ENCODE measurements at places on chromosomes 6 and 20.

DNA sequence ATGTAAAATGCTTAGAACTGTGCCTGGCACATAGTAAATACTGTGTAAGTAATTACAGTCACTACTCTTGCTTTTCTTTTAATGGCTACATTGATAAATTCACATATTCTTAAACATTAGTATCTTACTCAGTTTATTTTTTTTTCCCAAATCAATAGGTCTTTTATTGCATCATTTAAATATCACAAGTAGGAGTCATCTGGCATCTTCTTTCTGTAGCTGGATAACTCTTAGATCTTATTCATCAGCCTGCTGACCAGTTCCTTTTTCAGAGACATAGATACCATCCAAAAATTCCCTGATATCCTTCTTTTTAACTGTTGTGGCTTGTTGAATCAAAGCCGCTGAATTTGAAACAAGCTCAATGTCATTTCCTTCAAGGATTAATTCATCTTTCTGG is 20.0 kb upstream of the PHF3 start:
- DNase-seq = no peak

- no peak for DNase-seq
Measured at GRCh38 chr6:147776631-147777213, 268.2 kb downstream of the SAMD5 start.

DNA sequence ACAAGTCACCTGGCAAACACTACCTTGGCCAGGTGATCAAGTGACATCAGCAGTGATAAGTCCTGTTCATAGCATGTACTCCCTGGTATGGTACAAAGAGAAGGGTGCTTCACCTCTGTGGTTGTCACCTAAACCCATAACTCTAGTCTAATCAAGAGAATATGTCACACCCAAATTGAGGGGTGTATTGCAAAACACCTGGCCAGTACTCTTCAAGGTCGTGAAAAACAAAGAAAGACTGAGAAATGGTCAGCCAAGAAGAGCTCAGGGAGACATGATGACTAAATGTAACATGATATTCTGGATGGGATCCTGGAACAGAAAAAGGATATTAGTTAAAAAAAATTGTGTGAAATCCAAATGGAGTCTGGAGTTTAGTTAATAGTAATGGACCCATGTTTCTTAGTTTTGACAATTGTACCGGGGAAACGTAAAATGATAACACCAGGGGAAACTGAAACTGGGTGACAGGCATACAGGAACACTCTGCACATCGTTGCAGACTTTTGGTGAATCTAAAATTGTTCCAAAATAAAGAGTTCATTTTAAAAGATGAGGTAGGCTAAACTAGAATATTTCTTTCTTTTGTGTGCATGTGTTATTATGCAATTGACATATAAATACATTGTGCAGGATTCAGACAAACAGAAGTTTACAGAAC is 262.0 kb downstream of the CDC5L start:
- no peak for DNase-seq

DNA sequence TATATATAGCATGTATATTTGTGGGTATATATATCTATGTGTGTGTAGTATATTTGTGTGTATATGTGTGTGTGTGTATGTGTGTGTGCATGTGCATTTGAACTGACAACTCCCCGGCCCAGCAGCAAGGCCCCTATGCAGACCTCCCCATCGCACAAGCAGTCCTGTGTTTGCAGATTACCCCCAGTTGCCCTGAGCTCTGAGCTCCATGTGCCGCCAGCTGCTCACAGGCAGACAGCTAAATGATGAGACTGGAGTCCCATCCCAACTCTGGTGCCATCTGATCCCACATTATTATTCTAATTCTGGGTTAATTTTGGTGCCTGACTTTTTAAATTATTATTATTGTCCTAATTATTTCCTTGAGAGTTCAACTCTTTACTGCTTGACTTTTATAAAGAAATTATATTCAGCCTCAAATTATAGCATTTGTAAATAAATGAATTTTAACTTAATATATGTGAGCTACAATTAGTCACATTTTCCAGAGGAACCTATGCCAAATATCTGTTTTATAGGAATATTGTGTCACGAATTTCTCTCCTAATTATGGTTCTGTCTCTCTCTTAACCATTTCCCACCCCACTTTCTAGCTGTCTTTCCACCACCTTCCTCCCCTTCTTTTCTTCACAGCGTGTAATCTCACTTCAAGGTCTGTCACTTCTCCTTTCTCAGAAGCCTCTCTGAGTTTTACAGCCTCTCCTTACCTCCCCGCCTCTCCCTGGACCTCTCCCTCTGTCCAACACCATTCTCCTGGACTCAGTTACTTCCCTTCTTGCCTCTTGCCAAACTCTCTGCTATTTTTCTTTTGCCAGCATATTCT is 90.6 kb upstream of the SYNDIG1 start:
- DNase-seq = no peak

- no peak for DNase-seq
Measured at GRCh38 chr6:119132261-119132981, 54.0 kb upstream of the FAM184A start.

- DNase-seq = no peak
Measured at GRCh38 chr20:24437196-24438082, 32.0 kb upstream of the SYNDIG1 start.
